ENCODE measurements at places on chromosomes 11 and 22.

DNA sequence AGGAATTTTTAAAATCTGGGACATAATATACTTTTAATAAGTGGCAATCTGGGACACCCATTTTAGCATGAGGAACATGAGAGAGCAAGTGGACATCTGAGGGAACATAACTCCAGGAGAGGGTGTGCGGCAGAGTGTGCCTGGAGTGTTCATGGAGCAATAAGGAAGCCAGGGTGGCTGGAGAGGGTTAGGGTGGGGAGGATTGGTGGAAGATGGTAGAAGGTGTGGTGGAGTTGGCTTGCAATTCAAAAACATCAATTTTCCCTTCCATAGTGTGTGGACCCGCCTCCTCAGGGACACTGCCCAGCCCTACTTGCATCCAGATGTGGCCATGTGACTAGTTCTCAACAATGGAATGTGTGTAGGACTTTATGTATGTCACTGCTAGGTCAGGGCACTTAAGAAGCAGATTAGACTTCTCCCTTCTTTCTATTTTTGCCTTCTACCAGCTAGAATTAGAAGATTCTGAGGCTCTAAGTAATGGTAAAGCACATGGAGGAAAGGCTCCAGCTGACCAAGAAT is 4.4 kb upstream of the DENND5A start:
- DNase-seq: peak; percentile 19

- DNase-seq: no peak
These were observed 9.6 kb downstream of the KIAA1671 start for GRCh38 chr22:24962094-24962493.

GRCh38 chr11:104817973-104818372 is 80.3 kb downstream of the CASP12 start:
- DNase-seq: no peak

- DNase-seq: no peak
These were observed 102.1 kb upstream of the BID start for GRCh38 chr22:17876306-17876831.

GRCh38 chr11:86914865-86915519 is 40.2 kb downstream of the FZD4 start:
- peak; percentile 13 for DNase-seq
